ENCODE measurements at places on chromosomes 11 and 22.

- DNase-seq = no peak
These were observed 25.0 kb downstream of the PPFIBP2 start for GRCh38 chr11:7538466-7539454.

DNA sequence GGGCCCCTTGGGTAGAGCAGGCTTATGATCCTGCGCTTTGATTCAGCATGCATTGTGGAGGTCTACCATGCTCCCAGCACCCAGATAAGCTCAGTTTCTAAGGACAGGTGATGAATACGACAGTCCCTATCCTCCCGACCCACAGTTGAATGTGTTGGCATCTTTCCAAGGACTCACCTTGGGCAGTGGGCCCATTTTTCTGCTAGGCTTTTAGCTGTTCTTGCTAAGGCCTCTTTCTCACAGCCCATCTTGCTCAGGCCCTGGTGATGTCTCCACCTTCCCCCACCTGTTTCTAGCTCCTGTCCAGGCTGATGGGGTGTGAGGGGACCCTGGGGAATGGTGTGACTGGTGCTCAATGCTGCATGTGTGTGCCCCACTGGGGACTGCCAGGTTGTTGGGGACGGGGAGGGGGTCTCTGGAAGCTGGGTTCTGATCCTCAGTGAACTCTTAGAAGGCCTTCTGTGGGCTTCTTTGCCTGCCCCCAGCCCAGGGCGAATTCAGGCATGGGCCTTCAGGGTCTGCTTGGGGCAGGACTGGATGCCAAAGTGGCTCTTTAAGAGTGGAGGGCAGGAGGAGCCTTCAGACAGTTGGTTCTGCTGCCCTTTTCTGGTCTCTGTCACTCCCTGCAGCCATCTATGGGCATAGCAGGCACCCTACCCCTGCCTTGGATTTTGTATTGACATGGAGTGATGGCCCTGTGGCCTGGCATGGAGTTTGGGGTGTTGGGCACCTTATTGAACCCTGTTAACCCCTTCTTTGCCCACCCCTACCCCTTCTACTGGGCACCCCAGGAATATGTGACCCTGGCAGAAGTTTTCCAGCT, 33.1 kb downstream of the PHLDB1 start:
- no peak for DNase-seq

DNA sequence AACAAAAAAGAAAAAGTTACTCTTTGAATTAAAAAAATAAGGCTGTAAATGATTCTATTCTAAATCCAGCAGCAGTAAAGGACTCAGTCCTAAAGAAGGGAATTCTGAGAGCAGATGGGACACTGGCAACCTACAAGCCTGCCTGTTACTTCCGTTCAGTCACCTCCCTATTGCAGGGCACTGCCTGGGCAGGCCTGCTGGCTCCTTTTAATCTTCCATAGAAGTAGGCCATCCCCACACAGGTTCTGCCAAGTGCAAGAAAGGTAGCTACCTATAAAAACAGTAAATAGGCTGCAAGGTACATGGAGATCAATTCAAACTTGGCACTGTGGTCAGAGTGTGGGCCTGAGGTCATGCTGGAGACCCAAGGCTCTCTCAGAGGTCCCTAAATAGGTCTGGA, 136.4 kb downstream of the TRIM44 start:
- DNase-seq = no peak

GRCh38 chr11:130995266-130995665, 79.0 kb upstream of the SNX19 start:
- no peak for DNase-seq

DNA sequence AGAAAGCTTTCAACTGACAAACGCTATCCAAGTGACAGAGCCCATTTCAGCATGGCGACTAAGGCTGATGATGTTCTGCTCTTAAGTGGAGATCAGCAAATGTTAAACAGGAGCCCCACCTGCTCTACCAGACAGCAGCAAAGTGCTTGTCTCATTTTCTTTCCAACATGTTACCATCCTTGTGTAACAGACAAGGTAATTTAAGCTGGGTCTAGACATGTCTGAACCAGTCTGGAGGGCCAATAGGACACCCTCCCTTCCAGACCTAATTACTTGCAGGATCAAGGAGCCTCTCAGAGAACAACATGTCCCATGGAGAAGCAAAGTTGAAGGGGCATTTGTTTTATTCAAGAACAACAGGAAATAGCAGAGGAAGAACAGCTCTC, 3.9 kb upstream of the LMO2 start:
- DNase-seq = no peak

GRCh38 chr11:94754819-94755218, 13.3 kb upstream of the AMOTL1 start:
- no peak for DNase-seq

GRCh38 chr11:5522308-5522707, 5.8 kb upstream of the UBQLNL start:
- DNase-seq = no peak

DNA sequence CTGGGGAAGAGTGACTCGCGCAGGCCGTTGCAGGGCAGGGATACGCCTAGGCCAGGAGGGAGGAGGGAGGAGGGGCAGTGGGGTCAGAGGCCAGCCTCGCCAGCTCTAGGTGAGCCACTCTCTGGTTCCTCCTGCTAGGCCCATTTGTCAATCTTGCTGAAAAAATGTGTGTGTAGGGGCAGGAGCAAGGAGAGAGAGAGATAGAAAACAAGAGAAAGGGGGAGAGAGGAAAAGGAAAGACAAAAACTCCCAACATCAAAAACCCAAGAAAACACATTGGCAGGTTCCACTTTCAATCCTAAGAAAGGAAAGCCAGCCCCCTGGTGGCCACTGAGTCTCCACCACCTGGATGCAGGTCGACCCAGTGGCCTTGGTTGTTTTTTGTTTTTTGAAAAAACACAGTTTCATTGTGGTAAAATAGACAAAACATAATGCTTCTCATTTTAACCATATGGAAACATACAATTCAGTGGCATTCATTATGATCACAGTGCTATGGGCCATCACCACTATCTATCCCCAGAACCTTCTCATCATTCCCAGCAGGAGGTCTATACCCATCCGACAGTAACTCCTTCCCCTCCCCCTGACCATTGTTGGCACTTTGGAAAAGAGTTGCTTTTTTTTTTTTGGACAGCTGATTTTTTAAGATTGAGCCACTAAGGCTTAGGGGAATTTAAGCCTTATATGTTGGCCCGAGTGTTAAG, 10.9 kb downstream of the OMP start:
- no peak for DNase-seq

GRCh38 chr11:30412509-30412908, 89.6 kb downstream of the ARL14EP start:
- DNase-seq = no peak

GRCh38 chr11:134762248-134763029, 350.4 kb upstream of the B3GAT1 start:
- DNase-seq = no peak

DNA sequence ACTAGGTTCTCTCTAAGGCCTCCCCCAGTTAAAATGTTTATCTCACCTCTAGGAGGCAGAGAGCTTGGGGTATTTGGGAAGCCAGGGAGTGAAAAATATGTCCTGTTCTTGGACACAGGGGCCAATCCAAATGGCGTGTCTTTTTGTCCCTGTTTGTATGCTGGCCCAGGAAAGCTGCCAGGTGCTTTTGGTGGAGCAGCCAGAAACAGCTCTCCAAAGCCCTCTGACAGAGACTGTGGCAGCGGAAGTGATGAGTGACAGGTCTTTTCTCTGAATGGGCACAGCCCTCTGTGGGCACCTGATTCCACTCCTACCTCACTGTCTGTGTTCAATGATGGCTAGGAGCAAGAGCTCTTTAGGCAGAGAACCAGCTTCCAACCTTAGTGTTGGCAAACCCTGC, 106.4 kb upstream of the KIRREL3 start:
- DNase-seq = no peak
